G401 (cell line): ENCODE measurements at places on chromosomes 1 and 21. TPM values are rescaled to one million over a fixed set of nuclear protein-coding genes. Genes with fewer than 3 reads are reported as not detected.

Gene SPATA17
- total RNA-seq: 1.2 and 2.3 TPM in 2 replicates

Gene FCRL2
- not detected in 2 replicates for total RNA-seq

Gene C1QA
- total RNA-seq: not detected in 2 replicates

Gene CD84
- not detected in 2 replicates for total RNA-seq

Gene HNRNPR
- 133 and 193 TPM in 2 replicates for total RNA-seq

Gene PPM1J
- 10.1 and 13.2 TPM in 2 replicates for total RNA-seq

Gene LDLRAD1
- total RNA-seq: not detected in 2 replicates

Gene ARHGAP30
- total RNA-seq: 0.10 TPM in 1 of 2 replicates, not detected in the other

Gene KCNC4
- total RNA-seq: 4.8 and 5.9 TPM in 2 replicates

Gene PLA2G2A
- not detected in 2 replicates for total RNA-seq

Gene SLC16A4
- total RNA-seq: 0.85 and 2.3 TPM in 2 replicates

Gene APP
- 189 and 254 TPM in 2 replicates for total RNA-seq

Gene FCGR3B
- not detected in 2 replicates for total RNA-seq

Gene TRIM46
- total RNA-seq: 0.14 and 0.37 TPM in 2 replicates

Gene DCST1
- total RNA-seq: not detected in 2 replicates

Gene BTBD8
- total RNA-seq: 2.9 and 8.0 TPM in 2 replicates

Gene CD34
- total RNA-seq: not detected in 2 replicates

Gene OSCP1
- total RNA-seq: 16.2 and 27.3 TPM in 2 replicates

Gene KPRP
- total RNA-seq: not detected in 2 replicates

Gene MPL
- total RNA-seq: not detected in 2 replicates

Gene GPR157
- total RNA-seq: 6.9 and 7.6 TPM in 2 replicates

Gene FCRL5
- not detected in 2 replicates for total RNA-seq

Gene TENT5C
- total RNA-seq: 0.25 and 0.85 TPM in 2 replicates

Gene HNRNPCL4
- total RNA-seq: not detected in 2 replicates

Gene TRIM17
- not detected in 2 replicates for total RNA-seq

Gene DNAI4
- total RNA-seq: 3.7 and 7.3 TPM in 2 replicates

Gene TMEM52
- 5.3 and 13.7 TPM in 2 replicates for total RNA-seq

Gene AQP10
- total RNA-seq: 0.24 TPM in 1 of 2 replicates, not detected in the other

Gene CD53
- total RNA-seq: not detected in 2 replicates

Gene CFHR2
- not detected in 2 replicates for total RNA-seq

Gene AZIN2
- 13.1 and 13.6 TPM in 2 replicates for total RNA-seq

Gene CD160
- total RNA-seq: not detected in 2 replicates

Gene PRRX1
- total RNA-seq: 1.8 and 2.6 TPM in 2 replicates

Gene MSH4
- not detected in 2 replicates for total RNA-seq

Gene CCDC27
- total RNA-seq: not detected in 2 replicates
